ENCODE measurements at places on chromosomes 1 and 21. TPM values are rescaled to one million over a fixed set of nuclear protein-coding genes. Genes with fewer than 3 reads are reported as not detected.

OR2T33 gene
- not detected for total RNA-seq

S100B gene
- not detected for total RNA-seq

SLAMF1 gene
- total RNA-seq = not detected

SLC22A15 gene
- 0.27 TPM for total RNA-seq

SH2D2A gene
- 0.27 TPM for total RNA-seq

S100A9 gene
- not detected for total RNA-seq

TEX38 gene
- total RNA-seq = not detected

U2AF1 gene
- total RNA-seq = 68.1 TPM

FCRL6 gene
- total RNA-seq = not detected

NBPF6 gene
- not detected for total RNA-seq

KCNT2 gene
- total RNA-seq = 0.57 TPM

ARPC5 gene
- total RNA-seq = 298 TPM

ALX3 gene
- total RNA-seq = not detected

MNDA gene
- not detected for total RNA-seq
